ENCODE measurements at places on chromosomes 7 and 10. TPM values are rescaled to one million over a fixed set of nuclear protein-coding genes. Genes with fewer than 3 reads are reported as not detected.

DNA sequence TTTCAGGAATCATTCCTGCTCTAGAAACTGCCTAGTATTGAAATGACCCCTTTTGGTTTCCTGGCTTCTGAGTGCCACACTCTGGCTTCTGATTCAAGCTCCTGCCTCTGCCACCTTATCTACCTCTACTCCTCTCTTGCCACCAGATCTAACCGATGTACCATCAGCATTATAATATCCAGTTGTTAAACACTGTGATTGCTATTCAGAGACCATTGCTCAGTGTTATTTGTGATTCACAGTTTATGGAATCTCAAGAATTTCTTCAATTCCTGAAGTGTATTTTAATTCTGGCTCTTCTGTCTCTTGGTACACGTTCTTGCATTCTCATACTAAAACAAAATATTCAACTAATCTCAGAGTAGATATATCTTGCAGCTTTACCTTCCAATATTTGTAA is 88.7 kb downstream of the DYNC1I1 start:
- DNase-seq = no peak

GRCh38 chr10:113473851-113474250 is 79.0 kb upstream of the HABP2 start:
- no peak for DNase-seq

DNA sequence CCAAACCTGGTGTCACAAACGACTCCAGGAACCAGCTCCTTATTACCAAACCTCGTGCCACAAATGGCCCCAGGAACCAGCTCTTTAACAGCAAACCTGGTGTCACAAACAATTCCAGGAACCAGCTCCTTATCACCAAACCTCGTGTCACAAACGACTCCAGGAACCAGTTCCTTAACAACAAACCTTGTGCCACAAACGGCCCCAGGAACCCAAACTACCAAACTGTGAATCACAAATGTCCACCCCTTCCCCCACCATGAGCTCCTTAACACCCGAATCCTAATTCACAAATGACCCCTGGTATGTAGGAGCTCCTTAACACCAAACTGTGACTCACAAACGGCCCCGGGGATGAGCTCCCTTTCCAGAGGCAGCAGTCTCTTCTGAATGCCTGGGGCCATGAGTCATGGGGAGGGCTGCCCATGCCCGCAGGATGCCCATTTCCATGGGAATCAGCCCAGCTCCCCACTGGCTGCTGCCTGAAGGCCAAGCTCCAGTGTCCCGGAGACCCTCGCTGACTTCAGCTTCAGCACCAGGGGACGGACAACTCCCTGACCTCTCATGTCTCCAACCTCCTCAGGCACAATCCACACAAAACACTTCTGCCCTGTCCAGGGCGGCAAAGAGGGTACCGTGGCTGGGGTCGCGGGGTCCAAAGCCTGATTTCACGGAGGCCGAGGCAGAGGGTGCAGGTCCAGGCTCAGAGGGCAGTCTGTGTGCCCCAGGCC is 213.1 kb downstream of the ELFN1 start:
- no peak for DNase-seq

- no peak for DNase-seq
Observed at GRCh38 chr7:141201145-141201885, 127.5 kb downstream of the TMEM178B start.

DNA sequence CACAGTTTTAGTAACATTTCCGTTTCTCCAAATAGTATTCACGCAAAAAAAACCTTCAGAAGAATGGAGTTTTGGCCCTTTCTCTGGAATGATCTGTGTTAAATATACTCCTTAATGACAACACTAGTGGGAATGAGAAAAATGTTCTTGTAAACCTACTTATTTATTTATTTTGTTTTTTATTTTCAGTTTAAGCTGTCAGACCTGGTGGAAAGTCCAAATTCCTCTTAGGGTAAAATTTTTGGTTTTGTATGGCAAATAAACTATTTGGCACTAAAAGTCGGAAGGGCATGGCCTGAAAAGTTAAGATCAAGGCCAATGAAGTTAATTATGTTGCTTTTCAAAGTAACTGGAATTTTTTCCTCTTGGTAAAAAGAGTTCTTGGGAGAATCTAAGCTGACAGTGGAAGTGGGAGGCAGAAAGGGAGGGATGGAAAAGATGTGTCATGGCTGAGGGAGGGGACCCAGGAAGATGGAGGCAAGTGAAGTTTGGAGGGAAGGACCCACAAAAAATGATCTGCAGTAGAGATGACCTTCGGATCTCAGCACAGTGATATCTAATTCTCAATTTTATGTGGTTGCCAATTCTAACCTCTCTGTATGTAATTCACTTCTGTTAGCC is 33.5 kb upstream of the VPS41 start:
- DNase-seq = no peak

DNA sequence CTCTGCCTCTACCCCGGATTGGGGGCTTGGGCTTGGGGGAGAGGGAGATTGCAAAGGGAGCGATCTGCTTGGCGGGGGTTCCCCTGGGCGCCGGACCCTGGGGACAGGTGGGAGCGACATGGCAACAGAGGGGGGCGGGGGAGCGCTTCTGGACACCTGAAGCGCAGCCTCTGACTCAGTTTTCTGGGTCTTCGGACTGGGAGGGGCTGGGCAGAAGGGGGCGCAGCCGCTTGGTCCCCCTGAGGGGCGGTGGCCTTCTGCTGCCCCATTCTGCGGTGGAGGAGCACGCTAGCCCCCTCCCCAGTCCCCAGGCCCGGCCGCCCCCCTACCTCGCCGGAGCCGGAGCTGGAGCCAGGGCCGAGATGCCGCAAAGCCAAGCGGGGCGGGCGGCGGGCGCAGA is 380 bp downstream of the NAT16 start:
- DNase-seq = no peak

- DNase-seq = no peak
Observed at GRCh38 chr10:90644165-90644564, 213.7 kb downstream of the HTR7 start.

DNA sequence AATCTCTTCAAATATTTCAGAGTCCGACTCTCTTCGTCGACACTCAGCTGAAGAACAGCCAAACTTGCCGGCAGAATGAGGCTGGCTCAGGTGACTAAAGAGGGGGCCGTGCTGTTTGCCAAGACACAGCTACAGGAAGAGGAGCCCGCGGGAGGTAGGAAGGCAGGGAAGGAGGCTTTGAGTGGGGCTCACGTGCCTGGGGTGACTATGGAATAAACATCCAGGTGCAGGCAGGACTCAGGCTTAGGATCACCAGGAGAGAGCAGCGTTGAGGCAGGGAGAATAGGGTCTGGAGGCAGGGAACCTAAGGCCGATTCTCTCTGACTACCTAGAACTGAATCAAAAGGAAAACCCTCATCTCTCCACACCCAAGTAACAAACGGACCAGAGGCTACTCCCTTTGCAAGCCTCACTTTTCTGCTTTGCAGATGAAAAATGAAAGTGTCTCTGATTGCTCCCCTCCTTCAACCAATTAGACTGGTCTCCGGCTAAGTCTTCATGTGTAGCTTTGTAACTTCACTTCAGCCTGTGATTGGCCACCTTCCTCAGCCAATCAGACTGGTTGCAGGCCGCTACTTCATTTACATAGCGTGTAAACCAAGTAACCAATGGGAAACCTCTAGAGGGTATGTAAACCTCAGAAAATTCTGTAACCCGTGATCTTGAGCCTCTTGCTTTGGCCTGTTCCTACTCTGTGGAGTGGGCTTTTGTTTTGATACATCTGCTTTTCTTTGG is 19.7 kb upstream of the BNIP3 start:
- DNase-seq = peak; percentile 21

DNA sequence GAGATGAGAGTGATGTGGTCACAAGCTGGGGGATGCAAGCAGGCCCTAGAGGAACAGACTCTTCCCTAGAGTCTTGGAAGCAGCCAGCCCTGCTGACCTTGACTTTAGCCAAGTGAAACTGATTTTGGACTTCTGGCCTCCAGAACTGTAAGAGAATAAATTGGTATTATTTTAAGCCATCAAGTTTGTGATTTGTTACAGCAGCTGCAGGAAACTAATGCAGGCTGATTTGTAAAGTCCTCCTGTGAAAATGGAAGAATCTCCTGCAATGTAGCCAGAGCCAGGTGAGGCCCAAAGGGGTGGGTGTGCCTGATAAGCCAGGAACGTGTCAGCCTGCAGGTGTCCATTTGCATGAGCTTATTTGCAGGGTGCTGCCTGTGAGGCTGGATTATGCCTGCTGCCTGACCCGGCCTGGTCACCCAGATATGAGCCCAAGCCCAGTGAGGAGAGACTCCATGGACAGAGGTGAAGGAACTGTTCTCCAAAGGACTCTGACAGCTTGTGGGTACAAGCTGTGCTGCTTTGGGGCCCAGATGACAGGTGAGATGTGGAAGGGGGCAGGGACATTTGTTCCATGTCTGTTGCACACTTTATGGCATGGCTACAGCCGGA is 24.6 kb upstream of the PLEKHA1 start:
- DNase-seq = no peak

DNA sequence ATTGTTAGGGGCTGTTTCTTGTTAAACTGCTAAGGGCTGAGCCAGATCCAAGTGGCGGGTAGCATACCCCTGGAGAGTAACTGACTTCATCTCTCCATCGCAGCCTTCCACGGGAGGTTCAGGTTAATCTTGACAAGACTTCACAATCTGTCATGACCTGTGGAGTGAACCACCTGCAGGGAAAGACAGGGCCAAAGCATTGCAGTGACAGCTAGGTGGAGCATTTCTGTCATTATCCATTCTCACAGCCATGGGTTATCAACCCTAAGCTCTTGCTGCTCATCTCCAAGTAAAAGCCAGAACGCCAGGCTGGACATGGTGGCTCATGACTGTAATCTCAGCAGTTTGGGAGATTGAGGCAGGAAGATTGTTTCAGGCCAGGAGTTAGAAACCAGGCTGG is 17.2 kb downstream of the ABCC2 start:
- no peak for DNase-seq

- DNase-seq = no peak
Observed at GRCh38 chr7:151954866-151955820, 1.1 kb upstream of the GALNTL5 start.

The SPDYE1 gene
- total RNA-seq = not detected

The CLDN12 gene
- 43.8 TPM for total RNA-seq

The GNA12 gene
- total RNA-seq = 41.1 TPM

The KCTD7 gene
- total RNA-seq = 12.4 TPM

The PRSS1 gene
- not detected for total RNA-seq

The PDE6C gene
- not detected for total RNA-seq
